ENCODE measurements at places on chromosomes 7 and 10.
A peak's percentile ranks its signal among the peaks of the same experiment; 100 is the strongest.

- DNase-seq = peak; percentile 95
Measured at GRCh38 chr10:72260239-72260975, 13.3 kb upstream of the DDIT4 start.

DNA sequence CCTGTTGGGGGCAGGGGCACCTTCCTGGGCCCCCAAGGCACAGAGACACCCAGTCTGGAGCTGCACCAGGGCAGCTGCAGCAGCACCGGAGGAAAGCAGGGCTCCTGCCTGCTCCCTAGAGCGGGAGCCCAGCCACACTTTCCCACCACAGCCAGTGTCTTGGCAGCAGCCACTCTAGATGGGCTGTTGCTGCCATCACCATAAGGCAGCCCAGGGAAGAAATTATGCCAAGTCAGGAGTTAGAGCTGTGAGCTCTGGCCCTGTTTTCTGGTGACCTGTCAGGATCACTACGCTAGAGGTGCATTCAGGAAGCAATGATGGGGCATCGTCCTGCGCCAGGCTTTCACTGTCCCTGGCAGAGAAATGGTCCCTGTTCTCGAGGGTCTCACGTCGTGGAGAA is 38.0 kb upstream of the ZNRF2 start:
- no peak for DNase-seq

GRCh38 chr10:25105262-25105661 is 69.5 kb upstream of the GPR158 start:
- DNase-seq = no peak

GRCh38 chr10:68721673-68722335 is 765 bp downstream of the CCAR1 start:
- no peak for DNase-seq

- DNase-seq = no peak
Measured at GRCh38 chr10:63563623-63564022, 42.4 kb downstream of the REEP3 start.

DNA sequence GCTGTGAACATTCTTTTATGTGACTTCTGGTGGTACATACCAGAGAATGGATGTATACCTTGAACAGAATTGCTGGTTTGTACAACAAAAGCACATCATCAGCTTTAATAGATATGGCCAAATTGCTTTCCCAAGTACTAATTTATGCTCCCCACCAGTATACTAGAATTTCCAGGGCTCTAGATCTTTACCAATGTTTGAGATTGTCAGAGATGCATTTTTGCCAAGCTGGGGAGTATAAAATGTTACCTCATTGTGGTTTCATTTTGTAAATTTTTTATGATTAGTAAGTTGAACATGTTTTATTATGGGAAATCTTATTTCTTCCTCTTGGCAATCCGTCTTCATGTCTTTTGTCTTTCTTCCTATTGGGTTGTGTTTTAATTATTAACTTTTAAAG is 179.9 kb upstream of the TMEM106B start:
- peak; percentile 38 for DNase-seq

DNA sequence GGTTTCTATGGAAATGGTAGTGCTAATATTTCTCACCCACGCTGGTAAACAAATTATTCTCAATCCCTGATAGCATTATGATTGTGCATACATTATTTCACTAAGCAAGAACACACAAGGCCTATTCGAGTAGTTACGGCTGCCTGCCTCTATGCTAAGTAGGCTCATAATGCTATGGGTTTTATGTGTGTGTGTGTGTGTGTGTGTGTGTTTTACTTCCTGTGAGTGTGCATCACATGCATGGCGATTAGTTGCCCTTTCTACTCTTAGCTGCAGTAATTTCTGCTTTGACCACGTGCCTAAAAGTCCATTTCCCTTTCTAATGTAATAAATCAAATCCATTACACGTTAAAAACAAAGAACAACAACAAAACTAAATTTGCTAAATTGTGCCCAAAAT is 117.0 kb downstream of the CHCHD3 start:
- no peak for DNase-seq

- no peak for DNase-seq
Measured at GRCh38 chr10:69757206-69757552, 44.5 kb upstream of the COL13A1 start.

DNA sequence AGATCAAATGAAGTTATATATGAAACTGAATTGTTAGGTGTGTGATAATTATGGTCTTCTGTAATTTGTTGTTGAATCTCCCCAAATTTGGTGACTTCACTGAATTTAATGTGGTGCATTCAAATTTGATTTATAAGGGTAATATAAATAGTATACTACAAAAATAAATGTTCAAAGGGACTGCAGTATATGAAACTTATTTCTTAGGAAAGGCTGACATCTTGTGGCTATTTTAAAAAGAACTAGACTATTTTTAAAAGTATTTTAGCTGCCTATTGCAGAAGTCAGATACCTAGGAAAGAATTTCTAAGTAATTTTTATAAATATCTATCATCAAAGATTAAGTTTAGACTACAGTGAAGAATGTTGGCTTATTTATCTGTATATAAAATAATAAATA is 36.6 kb downstream of the ATRNL1 start:
- DNase-seq = peak; percentile 37

GRCh38 chr10:66572700-66573099 is 353.1 kb upstream of the LRRTM3 start:
- no peak for DNase-seq

GRCh38 chr10:70890917-70891431 is 2.6 kb upstream of the PCBD1 start:
- no peak for DNase-seq

GRCh38 chr10:53361281-53361680 is 588.7 kb upstream of the MBL2 start:
- no peak for DNase-seq

DNA sequence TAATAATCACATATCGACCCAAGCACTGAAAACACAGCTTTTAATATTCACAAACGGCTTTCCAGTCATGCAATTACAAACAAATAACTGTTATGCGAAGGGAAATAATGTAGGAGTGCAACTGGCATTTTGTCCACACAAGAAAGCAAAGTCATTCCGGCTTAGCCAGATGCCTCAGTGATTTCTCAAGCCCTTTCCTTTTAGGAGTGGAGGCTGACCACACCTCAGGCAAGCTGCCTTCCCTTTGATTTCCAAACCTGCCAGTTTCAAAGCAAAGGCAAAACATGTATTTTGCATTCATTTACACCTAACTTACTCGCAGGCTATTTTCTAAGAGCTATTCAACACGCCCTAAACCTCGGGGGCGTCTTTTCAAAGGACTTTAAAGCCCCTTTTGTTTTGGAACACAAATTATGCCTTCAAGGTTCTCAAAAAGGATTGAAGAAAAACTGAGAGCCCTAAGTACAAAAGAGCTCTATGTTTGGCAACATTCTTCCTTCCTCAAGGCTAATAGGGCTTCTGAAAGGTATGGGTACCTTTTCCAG is 109.6 kb downstream of the CPXM2 start:
- DNase-seq = no peak

- DNase-seq = peak; percentile 4
Measured at GRCh38 chr10:109306698-109307097, 616.6 kb downstream of the XPNPEP1 start.

GRCh38 chr10:48780341-48780740 is 95.7 kb downstream of the WDFY4 start:
- no peak for DNase-seq

Data from fibroblast of skin of back (primary cell).